ENCODE measurements at places on chromosomes 13 and 19. TPM values are rescaled to one million over a fixed set of nuclear protein-coding genes. Genes with fewer than 3 reads are reported as not detected.

TRIM28 gene
- total RNA-seq = 262 TPM

OR7G2 gene
- not detected for total RNA-seq

KLK10 gene
- total RNA-seq = not detected

RNF225 gene
- total RNA-seq = not detected

ZNF296 gene
- not detected for total RNA-seq

DNA sequence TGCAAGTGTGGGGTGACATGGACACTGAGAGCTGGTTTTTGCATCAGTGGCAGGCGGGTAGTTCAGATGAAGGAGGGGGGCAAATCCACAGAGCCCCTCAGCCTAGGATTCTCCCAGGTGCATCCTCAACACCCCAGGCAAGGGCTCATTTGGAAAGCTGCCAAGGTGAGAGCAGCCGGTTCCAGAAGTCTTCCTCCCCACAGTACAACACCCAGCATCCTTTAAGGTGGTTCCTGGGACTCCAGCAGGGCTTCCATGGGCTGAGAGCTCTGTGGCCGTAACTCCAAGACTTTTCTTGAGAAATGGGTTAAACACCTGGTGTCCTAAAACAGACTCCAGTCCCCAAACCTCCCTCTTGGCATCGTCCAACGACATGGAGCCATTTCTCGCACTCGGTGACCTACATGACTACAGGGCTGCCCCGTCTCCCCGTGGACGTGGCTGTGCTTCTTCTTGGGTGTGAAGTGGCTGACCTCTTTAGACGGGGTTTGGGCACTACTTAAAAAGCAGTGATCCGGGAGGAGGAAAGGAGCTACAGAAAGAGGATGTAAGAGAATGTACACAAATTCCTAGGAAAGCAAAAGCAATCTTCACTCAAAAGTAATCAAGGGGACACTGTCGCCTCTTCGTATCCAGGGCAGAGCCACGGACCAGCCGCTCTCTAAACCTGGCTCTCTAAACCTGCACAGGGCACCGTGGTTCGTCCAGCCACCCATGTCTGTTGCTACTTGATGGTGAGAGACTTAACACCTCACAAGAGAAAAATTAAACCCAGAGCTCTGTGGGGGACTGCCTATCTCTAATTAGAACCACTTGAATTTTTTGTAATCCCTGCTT is 25.5 kb downstream of the RANBP3 start:
- DNase-seq = no peak

GRCh38 chr13:65260946-65261891 is 1968.9 kb downstream of the PCDH9 start:
- no peak for DNase-seq

DNA sequence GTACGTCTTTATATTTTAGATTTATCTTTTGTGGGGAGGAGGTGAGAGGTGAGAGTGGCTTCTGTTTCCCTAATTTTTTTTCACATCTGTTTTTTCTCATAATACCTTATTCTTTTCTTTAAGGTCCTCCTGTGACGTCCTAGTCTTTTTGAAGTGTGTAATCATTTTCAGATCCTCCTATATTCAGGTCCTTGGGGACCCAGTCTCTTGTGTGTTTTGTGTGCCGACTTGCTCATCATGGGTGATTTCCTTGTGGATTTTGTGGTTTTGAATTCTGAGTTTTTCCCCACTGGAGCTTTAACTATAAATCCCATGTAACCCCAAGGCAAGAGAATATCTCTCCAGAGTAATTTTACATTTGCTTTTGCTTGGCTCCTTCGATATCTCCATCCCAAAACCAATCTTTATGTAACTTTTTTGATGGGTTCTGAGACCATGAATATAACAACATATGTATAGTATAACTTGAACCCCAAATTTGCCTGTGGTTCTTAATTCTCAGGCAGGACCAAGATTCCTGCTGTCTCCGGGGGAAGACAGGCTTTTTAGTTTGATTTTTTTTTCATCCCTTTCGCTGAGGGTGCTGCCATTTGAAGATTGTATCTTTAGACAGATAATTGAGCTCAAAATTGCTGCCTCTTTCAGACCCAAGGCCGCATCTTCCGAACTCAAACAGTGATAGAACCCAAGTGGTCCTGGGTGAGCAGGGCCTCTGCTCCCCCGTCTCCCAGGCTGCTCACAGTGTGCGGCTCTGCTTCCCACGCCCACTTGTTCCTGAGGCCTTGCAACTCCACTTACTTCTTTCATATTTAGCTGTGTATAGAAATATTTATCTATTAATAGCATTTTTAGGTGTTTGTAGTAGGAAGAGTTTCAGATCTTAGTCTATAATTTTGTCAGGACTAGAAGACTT is 59.1 kb upstream of the GPR183 start:
- no peak for DNase-seq

DNA sequence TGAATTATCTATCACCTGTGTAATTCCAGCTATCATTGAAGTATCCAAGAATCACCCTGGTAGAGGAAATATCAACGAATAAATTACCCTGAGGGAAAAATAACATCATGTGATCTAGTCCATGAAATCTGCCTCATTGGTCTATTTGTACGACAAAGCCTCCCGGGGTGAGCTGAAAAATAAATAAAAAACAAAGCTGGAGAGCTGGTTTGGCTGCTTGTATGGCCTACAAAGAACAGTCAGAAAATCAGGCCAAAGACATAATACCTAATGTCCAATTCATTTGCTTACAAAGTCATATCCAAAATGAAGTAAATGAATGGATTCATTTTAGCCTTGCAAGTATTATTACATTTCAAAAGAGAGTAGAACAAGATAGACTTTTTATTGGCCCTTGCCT is 449.9 kb downstream of the KLF12 start:
- DNase-seq = no peak

GRCh38 chr19:41595890-41596280 is 19.9 kb downstream of the CEACAM21 start:
- no peak for DNase-seq

- DNase-seq = no peak
Observed at GRCh38 chr19:12769689-12770088, 5.7 kb downstream of the HOOK2 start.
